ENCODE measurements at places on chromosomes 13 and 19.

DNA sequence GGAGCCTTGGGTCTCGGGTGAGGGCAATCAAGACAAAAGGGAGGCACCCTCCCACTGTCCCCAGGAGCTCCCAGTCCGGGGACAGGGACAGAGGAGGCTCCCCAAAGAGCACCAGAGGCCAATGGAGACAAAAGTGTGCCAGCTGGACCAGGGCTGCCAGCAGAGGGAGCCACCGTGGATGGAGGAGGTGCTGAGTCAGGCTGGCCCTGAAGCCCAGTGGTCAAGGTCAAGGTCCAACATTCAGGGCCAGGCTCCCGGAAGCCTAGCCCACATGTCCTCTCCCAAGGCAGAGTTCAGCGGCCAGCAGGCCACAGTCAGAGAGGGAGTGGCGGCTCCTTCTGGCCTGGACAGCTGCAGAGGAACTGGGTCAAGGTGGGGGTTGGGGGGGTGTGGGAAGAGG is 8.4 kb downstream of the COL5A3 start:
- DNase-seq: no peak

GRCh38 chr13:73677048-73677601 is 457.1 kb downstream of the KLF12 start:
- DNase-seq: no peak

DNA sequence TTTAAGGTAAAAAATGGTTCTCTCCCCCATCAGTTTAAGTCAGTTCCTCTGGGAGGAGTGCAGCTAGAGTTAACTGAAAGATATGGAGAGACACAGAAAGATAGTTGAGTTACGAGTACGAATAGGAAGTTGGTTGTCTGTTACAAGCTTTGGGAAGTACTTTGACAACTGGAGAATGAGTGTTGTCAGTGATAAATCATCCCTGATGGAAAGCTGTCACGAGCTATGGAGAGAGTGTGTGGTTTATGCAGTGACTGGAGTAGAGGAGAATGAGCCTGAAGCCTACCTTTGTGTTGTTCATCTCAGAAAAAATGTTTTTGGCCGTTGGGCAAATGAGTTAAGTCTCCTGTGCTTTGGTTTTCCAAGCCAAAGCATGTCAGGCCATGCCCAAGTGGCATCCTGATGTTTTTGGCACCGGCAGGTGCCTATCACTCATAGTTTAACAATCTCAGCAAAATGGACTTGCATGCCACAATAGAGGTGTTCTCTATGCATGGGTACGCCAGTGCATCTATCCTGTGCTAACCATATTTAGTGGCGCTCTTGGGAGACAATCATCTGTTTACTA is 350.2 kb downstream of the IRS2 start:
- DNase-seq: no peak

DNA sequence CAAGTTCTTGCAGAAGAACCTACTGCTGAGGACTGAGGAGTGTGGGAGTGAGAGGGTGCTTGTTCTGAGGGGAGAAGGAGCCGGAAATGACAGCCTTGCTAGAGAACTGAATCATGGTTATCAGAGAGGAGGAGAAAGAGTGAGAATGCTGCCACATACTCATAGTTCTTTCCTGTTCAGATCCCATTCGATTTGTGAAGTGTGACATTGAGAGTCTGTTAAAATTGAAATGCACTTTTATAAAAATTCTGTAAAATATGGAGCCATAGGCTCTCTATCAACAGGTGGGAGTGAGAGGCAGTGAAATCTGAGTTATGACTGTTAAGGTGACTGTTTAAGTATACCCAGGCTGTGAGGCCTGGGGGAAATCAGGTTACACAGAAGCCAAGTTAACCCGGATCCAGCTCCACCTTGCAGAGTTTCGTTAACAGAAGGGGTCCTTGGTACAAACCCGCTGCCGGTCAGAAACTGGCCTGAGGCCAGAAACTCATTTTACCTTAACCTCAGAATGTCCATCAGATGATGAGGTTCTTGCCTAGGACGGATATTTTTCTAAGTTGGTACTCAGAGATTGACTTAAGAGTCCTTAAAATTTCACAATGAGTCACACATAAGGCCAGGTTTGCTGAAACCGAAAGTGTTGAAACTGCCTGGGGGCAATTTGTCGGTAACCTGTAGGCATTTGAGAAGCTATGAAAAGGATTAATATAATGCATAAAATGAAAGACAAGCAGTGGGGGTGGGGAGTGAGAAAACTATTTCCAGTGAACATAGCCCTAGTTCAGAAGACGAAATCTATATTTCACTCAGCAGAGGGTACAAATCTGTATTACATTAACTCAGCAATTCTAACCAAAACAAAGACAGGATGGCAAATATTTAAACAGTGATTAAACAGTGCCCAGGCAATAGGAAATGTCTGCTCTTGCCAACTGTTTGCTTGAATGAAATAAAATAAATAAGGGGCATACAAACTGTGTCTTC is 350.5 kb downstream of the KCNRG start:
- no peak for DNase-seq

DNA sequence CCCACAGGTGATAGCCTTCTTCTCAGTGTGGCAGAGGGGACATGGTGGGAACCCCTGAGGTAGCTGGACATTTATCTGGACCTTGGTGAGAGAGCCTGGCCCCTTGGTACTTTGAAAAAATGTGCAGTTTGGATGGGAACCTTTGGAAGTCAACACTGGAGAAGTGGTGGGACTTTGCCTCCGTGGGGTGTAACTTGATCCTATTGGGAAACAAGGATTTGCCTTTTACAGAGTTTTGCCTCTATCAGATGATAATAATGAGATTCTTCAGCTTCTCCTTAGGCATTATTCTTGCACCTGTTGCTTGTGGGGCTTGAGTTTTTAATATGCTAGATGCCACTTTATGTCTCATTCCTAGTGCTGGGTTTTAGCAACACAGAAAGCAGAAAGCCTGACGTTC is 99.0 kb downstream of the ERCC5 start:
- no peak for DNase-seq

- DNase-seq: no peak
These were observed 628 bp downstream of the BEST2 start for GRCh38 chr19:12752056-12752781.

DNA sequence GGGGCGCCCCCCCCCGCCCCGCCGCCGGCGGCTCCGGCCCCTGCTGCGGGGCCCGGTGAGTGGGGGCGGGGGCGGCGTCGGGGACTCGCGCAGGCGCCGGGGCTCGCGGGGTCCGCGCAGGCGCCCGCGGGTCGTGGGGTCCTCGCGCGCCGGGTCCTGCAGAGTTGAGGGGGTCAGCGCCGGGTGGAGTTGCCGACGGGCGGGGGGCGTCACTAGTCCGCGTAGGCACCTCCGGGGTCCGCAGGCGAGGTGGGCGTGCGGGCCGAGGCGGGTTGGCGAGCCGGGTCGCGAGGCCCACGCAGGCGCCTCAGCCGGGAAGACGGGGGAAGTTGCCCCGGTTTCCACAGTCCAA is 365 bp downstream of the PPP6R1 start:
- no peak for DNase-seq

GRCh38 chr19:2983351-2984214 is 6.2 kb downstream of the TLE6 start:
- peak; percentile 51 for DNase-seq

- DNase-seq: no peak
These were observed 144.2 kb downstream of the SPRY2 start for GRCh38 chr13:80196756-80197155.

DNA sequence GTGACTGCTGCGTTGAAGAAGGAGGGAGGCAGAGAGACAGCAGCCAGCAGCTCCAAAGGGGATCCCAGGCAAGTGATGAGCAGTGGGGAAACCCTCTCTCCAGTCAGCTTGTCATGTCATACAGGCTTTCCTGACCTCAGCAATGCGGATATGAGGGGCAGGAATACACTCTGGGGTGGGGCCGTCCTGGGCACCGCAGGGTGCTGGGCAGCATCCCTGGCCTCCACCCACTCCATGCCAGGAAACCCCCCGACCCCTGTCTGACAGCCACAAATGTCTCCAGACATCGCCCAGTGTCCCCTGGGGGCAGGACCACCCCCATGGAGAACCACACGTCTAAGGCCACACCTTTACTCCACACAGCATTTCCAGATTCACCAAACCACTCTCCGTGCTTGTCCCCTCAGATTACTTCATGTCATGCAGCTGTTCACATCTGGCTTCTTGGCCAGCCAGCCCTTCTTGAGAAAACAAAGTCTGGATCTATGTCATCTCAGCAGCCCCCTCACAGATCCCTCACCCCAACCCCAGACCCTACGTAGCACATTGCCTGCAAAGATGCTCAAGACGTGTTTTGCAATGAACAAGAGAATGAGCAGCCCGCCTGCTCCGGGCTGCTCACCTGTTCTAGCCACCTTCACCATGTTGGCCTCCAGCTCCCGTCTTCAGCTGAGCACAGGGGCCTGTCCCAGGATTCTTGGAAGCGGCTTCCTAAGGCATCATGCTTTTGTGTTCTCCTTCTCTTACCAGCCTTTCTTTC is 46.5 kb downstream of the RFX2 start:
- DNase-seq: no peak

GRCh38 chr19:18494267-18494607 is 27.6 kb downstream of the ELL start:
- DNase-seq: no peak

DNA sequence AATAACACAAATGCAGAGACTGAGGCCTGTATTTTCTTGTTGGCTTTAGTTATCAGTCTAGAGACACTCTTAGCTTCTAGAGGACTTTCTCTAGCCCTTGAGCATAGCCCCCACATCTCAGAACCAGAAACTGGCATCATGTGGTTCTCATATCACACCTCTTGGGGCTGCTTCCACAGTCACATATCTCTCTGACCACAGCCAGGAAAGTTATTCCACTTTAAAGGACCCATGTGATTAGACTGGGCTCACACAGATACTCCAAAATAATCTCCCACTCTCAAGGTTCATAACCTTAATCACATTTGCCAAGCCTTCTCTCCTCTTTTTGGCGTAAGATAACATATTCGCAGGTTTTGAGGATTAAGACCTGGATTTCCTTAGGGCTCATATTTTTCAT is 846.9 kb upstream of the MIR17HG start:
- no peak for DNase-seq

GRCh38 chr19:3521104-3521445 is 15.0 kb downstream of the FZR1 start:
- DNase-seq: no peak
